HT-29 (cell line): ENCODE measurements at places on chromosomes 4 and X.

GRCh38 chr4:38160487-38161207 lies 200.4 kb downstream of the PTTG2 start:
- DNase-seq = peak; percentile 96

GRCh38 chr4:80459918-80460473 lies 124.5 kb downstream of the CFAP299 start:
- DNase-seq = no peak

- DNase-seq = no peak
Measured at GRCh38 chr4:139470997-139471665, 17.2 kb downstream of the RAB33B start.

DNA sequence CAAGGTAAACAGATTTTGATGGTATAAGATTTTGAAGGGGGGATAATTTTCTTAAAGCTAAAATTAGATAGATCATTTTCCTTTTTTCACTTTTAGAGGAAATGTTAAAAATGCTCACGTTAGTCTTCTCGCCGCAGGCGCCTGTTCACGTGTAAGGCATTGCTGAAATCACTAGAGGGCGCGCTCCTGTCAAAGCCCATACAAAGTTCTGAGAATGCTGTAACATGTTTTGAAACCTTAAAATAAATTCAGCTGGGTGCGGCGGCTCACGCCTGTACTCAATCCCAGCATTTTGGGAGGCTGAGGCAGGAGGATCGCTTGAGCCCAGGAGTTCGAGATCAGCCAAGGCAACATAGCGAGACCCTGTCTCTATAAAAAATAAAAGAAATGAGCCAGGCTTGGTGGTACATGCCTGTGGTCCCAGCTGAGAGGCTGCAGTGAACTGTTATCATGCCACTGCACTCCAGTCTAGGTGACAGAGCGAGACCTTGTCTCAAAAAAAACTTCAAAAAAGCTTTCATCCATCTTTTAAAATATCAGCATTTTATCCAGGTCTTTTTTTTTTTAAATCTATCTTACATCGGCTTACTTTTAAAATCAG lies 138.0 kb downstream of the RBMX2 start:
- peak; percentile 53 for DNase-seq

DNA sequence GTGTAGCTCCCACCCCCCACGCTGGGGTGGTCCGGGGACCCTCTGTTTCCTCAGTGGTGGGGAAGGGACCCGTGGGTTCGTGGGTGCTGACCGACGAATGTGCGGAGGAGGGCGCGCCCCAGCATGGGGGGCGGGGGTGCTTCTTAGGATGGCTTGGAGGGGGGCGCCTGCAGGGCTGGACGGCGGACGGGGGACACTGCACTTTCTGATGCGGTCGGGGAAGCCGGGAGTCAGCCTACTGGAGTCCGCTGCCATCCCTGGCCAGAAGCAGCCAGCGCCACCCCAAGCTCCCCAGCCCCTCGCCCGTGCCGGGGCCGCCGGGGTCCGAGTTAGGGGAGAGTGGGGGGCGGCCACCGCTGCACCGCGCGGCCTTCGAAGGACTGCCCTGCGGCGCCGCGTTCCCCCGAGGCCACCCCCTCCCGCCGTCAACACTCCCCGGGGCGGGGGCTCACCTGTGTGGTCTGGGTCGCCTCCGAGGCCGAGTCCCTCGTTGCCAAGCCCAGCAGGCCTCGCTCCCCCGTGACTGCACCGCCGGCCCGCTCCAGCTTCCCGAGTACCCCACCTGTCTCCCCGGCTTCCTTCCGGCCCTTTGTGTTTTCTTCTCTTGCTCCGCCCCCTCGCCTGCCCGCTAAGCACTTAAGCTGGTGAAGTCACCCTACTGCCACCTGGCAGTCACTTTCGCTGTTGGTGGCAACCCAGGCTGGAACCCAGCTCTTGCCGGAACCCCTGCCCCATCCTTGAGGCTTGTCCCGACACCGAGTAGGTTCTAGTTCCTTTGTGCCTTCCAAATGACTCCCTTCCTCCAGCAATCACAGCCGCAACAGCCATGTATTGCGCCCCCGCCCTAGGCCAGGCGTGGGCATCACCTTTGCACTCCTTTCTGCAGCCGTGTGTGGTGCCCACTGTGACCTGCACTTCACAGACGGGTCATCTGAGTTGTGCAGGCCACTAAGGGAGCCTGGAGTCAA lies at the start of gene OCIAD2:
Gene OCIAD2 (minus strand): TSS at position 569 of the 968 bp plus-strand sequence. CDS start 2,225 bp downstream, outside the sequence.
- DNase-seq = peak; percentile 86

DNA sequence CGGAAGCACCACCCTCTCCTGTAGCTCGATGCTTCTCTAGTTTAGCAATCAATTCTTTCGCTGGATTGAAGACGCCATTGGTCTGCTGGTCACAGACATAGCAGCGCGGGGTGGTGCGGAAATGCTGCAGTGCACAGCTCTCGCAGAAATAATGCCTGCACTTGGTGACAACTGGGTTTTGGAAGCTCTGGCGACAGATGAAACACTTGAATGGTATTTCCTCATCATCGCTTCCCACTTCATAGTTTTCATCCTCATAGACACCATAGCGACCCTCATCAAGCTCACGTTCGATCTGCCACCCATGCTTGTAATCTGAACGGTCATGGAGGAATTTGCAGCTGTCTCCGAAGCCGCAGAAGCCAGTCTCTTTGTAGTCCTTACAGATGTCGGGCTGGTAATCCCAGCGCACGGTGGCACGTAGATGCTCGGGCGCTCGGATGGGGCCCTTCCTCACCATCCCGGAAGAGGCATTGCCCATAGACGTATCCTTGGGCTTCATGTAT lies 854 bp downstream of the RNF113A start:
- peak; percentile 54 for DNase-seq

DNA sequence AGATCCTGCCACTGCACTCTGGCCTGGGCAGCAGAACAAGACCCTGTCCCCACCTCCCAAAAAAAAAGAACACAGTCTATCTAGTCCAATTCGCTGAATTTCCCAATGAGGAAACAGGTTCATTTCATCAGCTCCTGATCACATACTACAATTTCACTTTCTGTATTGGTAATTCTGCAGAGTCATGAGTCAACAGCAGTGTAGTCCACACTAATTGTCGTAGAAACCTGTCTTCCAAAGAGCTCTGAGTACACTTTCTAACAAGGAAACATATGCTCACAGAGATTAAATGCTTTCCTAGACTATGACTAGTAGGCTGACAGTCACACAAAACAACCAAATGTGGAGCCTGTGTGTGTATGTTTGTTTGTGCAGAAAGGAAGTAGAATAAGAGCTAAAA lies 91.9 kb downstream of the GPC4 start:
- no peak for DNase-seq

- DNase-seq = no peak
Measured at GRCh38 chr4:143023239-143023918, 161.3 kb upstream of the USP38 start.

DNA sequence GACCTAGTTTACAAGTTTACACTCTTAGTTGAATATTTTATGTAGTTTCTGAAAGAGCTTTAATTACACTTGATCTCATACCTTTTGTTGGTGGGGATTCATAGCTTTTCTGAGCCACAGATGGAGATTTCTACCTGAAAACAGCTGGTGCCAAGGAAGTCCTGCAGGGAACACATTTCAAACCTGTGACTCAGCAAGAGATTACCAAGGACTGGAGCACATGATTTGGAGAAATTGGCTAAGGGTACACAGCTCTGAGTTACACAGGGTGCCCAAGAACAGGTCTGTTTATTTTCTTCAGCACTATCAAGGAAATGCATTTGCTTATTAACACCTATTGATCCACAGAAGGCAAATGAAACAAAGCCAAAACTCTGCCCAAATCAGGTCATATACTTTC lies 691.5 kb downstream of the KCTD8 start:
- DNase-seq = no peak

GRCh38 chr4:28426251-28426650 lies 1565.6 kb downstream of the STIM2 start:
- DNase-seq = no peak

DNA sequence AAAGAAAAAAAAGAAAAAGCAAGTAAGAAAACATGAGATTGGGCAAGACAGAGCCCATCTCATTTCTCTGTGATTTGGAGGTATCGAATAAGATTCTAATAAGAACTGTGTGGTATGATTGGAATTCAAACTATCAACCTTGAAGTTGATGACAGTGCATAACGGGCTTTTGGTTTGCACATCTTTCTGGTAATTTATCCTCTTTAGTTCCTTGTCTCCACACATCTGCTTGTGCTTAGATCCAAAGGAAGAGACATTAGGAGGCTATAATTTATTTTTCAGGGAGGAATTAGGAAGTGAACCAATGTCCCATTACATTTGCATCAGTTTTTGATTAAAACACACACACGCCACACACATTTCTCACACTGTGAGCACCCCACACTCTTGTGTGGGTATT lies 149.9 kb downstream of the ARSF start:
- no peak for DNase-seq

DNA sequence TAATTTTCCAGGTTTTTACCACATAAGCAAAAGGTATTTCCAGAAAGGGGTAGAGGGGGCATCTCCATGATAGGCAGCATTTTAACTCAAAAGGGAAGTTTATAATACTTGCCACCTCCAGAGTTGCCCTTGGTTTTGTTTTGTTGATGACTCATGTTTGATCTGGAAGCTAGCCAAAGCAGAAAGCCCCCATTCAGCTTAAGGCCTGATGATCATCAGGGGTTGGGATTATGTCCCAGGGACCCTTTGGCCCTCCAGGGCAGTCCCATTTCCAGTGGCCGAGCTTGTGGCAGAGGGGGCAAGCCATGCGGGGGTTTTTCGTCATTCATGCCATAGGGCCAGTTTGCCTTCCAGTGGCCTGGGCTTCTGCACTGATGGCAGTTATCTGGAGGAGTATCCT lies 143.0 kb upstream of the PLAC1 start:
- DNase-seq = no peak

- DNase-seq = no peak
Measured at GRCh38 chr4:17561195-17561909, 15.6 kb upstream of the LAP3 start.

GRCh38 chr4:1465173-1466033 lies 59.2 kb upstream of the NKX1-1 start:
- DNase-seq = no peak

GRCh38 chr4:75717408-75717807 lies 7.0 kb upstream of the USO1 start:
- DNase-seq = no peak

DNA sequence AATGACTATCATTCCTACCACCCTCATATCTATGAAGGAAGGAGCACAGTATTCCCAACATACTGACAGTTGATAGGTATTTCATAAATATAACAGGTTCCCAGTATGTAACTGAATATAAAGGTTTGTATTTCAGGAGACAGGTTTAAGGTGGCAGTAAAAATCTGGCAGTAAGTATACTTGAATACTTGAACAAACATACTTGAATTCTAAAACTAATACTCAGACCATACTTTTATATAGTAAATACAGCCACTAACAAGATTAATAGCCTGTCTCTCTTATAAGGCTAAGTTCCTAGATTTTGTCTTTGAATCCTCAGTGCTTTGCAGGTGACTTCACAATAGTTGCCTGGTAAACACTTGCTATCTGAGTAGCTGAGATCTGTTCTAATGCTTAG lies 37.8 kb downstream of the GABRA4 start:
- DNase-seq = no peak

DNA sequence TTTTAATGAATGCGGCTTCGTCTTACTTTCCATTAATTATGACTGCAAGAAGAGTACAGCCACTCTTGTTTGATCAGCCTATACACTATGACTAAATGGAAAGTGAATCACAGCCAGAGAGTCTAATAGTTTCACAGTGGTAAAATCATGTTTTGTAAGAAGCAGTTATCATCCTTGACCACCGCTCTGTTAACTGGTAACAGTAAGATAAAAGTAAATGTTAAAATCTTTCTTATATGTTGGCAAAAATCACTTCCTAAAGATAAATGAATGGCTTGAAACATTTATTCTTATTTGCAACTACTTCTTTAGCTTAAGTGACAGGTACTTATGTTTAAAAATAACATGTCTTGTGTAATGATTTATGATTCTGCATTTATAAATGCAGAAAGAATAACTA lies 13.2 kb downstream of the GALNT7 start:
- no peak for DNase-seq

DNA sequence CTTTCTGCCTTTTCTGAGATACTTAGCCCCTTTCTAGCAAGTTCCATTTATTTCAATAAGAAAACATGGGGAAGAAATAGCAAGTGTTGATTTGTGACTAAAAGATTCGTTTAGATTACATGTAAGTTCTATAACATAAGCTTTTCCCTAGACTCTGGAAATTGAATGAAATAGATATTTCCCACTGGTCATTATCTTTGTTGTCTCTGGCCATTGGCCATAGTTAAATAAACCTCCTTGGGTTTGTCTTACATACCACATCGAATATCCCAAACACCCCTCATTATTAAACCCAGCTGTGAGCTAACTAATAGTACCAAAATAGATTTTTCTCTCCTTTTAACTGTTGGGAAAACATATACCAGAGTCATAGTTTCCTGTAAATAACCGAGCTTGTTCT lies 534.8 kb downstream of the IQCM start:
- no peak for DNase-seq

DNA sequence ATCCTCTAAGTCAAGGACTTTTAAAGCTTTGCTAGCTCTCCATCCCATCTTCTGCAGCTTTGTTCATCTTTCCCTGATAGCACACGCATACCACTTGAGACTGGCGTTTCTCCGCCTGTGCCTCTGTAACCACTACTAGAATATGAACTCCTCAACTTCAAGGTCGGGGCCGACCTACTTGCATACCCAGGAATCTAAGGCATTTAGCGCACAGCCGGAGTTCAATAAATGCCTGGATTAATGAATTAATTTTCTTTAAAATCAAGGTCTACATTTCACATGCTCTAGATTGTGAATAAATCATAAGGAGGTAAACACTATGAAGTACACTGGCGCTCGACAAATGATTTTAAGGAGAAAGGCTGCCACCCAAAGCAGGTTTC lies 89.3 kb downstream of the HNRNPD start:
- no peak for DNase-seq

DNA sequence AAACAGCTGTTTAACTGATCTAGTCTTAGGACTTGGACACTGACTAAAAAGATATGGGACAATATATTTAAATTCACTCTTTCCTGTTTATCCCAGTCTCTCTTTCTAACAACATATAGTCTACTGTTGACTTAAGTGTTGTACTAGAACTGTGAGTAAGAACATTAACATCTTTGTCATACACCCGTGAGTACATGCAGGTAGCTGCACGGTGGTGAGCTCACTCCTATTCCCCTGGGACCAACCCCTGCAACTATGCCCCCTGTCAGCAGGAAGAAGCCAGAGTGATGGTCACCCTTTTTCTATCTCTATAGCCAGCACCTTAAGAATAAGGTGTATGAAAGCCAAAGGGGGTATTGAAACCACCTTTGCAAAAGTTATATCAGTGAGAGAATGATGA lies 17.6 kb downstream of the TBL1X start:
- no peak for DNase-seq
